NCI-H2029 treated with DMSO at 0.1 percent for 48 hours (cell line): ENCODE measurements at places on chromosomes 11 and 22.

GRCh38 chr11:44785856-44786607, 59.3 kb downstream of the TSPAN18 start:
- DNase-seq, result no peak

DNA sequence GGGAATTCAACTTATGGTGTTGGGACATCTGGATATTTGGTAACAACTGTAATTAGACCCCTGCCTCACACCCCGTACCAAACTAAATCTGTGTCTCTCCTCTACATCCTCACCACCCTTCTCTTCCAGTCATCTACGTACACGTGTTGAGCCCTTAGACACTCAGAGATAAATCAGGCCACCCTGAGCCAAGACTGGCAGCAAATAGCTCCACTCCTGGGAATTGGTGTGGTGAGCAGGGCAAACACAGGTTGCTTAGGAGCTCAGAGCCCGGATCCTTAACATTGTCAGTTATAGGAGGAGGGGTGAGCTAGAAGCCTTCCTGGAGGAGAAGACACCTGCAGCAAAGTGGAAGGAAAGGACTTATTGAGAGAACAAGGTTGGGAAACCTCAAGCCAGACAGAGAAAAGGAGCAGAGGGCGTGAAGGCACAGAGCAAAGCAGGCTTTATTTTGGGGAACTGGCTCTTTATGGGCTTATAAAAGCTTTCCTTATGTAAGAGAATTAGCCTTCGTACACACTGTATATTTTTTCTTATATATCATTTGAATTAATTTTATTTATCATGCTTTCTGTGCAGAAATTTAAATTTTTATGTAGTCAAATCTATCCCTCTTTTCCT, 36.9 kb upstream of the KLHL35 start:
- no peak for DNase-seq

DNA sequence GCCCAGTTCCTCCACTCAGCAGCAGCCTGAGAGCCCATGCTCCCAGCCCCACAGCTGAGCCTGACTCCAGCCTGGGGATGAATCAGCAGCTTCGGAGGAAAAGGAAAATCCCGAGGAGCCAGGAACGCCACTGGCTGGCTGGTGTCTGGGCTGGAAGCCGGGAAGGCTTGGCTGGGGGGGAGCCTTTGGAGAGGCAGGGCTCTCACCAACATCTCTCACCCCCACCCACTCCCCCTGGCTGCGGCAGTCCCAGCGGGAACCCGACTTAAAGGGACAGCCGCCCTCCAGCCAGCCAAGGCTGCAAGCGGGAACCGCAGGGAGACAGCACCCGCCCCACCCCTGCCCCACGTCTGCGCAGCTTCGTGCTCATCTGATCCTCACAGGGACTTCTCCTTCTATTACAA, 28.4 kb downstream of the KIAA0930 start:
- no peak for DNase-seq

GRCh38 chr11:112784323-112785073, 176.7 kb upstream of the NCAM1 start:
- peak; percentile 49 for DNase-seq

DNA sequence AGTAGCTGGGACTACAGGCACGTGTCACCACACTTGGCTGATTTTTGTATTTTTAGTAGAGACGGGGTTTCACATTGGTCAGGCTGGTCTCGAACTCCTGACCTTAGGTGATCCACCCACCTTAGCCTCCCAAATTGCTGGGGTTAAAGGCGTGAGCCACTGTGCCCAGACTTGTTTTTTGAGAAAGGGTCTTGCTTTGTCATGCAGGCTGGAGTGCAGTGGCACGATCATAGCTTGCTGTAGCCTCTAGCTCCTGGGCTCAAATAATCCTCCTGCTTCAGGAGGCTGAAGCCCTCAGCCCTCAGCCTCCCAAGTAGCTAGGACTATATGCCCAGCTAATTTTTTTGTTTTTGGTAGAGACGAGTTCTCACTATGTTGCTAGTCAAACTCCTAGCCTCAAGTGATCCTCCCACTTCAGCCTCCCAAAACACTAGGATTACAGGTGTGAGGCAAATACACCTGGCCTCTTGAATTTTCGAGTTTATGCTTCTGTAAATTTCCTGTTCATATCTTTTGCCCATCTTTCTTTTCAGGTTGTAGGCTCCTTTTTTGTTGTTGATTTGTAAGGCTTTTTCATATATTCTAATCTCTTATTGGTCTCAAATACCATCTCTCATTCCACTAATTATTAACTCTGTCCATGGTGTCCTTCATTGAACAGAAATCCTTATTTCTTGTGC, 3.4 kb upstream of the RBM4B start:
- DNase-seq, result no peak

GRCh38 chr11:10329356-10329755, 24.5 kb downstream of the ADM start:
- DNase-seq, result no peak

GRCh38 chr22:36595154-36595553, 66.2 kb upstream of the EIF3D start:
- DNase-seq, result no peak

GRCh38 chr11:64292460-64293254, 1.6 kb downstream of the KCNK4 start:
- no peak for DNase-seq

- no peak for DNase-seq
Measured at GRCh38 chr22:30609260-30610185, 2.5 kb downstream of the TCN2 start.

- DNase-seq, result no peak
Measured at GRCh38 chr11:60844045-60844869, 2.3 kb downstream of the CCDC86 start.

- no peak for DNase-seq
Measured at GRCh38 chr11:133530501-133530835, 1.8 kb downstream of the OPCML start.

DNA sequence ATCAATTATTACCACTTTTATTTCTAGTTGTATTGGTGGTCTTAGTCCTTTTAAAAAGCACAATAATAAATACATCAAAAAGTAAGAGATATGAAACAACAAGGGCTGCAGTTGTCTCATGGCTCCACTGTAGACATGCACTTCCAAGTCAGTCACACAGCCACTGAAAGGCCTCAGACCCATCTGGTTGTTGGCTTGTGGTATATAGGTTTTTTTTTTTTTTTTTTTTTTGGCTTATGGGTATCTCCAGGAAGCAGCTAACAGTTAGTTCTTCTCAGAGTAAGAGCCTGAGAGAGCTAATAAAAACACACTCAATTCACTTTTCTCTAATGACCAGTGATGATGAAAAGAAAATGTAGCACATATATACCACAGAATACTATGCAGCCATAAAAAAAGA, 6.0 kb upstream of the OR52E6 start:
- no peak for DNase-seq

- peak; percentile 23 for DNase-seq
Measured at GRCh38 chr22:25403811-25404471, 160.5 kb upstream of the GRK3 start.
